ENCODE measurements at places on chromosomes 3 and 15. TPM values are rescaled to one million over a fixed set of nuclear protein-coding genes. Genes with fewer than 3 reads are reported as not detected.

Gene DAZL
- total RNA-seq, result under 0.01 TPM

Gene CADPS
- total RNA-seq, result not detected

Gene ACP3
- total RNA-seq, result 0.39 TPM

Gene SLC22A13
- 2.6 TPM for total RNA-seq

Gene MEX3B
- 6.7 TPM for total RNA-seq

Gene APOD
- total RNA-seq, result not detected

Gene OR5H1
- total RNA-seq, result not detected

Gene DUOX2
- 5.1 TPM for total RNA-seq

Gene IQCF5
- total RNA-seq, result not detected

Gene GATM
- total RNA-seq, result 0.54 TPM

Gene LRRC31
- total RNA-seq, result not detected

Gene PLA2G4E
- not detected for total RNA-seq

Gene LRRC15
- under 0.01 TPM for total RNA-seq

Gene AADAC
- not detected for total RNA-seq

Gene CD86
- 0.79 TPM for total RNA-seq

Gene RARRES1
- 0.54 TPM for total RNA-seq

Gene LAMB2
- total RNA-seq, result 184 TPM

Gene GOLGA8G
- not detected for total RNA-seq

Gene FBXO40
- total RNA-seq, result not detected

Gene PLA2G4D
- total RNA-seq, result not detected

Gene EID1
- total RNA-seq, result 127 TPM

Gene PKM
- 1,123 TPM for total RNA-seq

Gene GXYLT2
- total RNA-seq, result 0.65 TPM

Gene NPAP1
- not detected for total RNA-seq

Gene CCDC39
- not detected for total RNA-seq

Gene RASL12
- total RNA-seq, result not detected

Measured in placental epithelial cell (primary cell).